CD4-positive, alpha-beta memory T cell (primary cell): ENCODE measurements at places on chromosomes 5 and 9. TPM values are rescaled to one million over a fixed set of nuclear protein-coding genes. Genes with fewer than 3 reads are reported as not detected.

GRCh38 chr5:14739981-14740380, 75.5 kb downstream of the OTULIN start:
- no peak for DNase-seq

- no peak for DNase-seq
These were observed 117.9 kb downstream of the HCN1 start for GRCh38 chr5:45578270-45578669.

Gene BTNL3
- not detected for polyA plus RNA-seq

Gene FAM169A
- polyA plus RNA-seq, result 8.9 TPM

GRCh38 chr5:152379331-152379730, 25.7 kb downstream of the NMUR2 start:
- no peak for DNase-seq

Gene IFNA21
- not detected for polyA plus RNA-seq

Gene DEPDC1B
- 0.14 TPM for polyA plus RNA-seq

Gene ANGPTL2
- not detected for polyA plus RNA-seq

DNA sequence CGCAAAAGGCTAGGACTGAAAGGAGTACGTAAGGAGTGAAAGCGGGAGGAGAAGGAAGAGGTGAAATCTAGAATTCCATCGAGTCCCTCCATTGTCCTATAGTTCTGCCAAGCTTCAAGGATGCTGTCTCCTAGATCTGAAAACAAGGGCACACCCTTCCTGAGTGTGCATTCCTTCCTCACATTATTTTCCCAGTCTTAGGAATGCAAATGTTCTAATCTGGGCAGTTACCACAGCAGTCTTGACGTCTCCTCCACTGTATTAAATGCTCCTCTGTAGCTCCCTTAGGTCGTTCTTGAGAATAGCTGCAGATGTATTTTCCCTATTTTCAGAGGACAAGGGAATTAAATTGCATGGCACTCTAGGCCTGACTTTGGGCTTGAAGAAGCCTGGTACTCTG, 127.6 kb downstream of the SLIT3 start:
- no peak for DNase-seq

GRCh38 chr5:67181648-67182221, 14.9 kb downstream of the CD180 start:
- no peak for DNase-seq

Gene ARL14EPL
- not detected for polyA plus RNA-seq

DNA sequence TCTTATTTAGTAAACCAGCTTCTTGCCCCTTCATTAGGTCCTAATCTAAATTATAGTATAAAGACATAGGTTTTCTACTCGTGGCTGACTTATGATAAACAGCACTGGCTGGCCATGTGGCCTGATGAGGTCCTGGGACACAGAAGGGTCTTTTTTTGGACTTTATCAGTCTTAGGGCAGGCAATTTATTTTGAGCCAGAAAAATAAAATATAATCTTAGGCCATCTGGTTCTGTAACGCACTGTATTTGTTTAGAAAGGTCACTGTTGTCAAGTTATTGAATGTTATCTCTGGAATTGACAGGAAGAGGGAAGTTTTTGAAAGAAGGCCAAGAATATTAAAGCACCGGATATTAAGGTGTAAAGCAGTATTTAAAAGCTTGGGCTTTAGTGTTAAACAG, 53.9 kb downstream of the RFX3 start:
- DNase-seq, result no peak

DNA sequence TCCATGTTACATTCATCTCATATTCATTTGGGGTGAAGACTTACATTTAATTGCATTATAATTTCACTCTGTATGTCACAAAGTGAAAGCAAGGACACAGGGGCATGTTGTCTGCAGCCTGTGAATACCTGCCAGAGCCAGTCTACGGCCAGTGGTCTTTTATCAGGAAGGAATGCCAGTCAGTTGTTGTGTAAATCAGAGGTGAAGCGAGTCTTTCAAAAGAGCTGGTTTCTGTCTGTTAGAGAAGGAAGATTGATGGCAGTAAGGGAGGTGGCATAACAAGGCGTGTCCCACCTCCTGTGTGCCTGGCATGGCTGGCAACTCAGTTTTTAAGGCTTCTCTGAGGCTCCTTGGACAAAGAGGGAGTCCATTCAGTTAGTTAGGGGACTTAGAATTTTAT, 18.1 kb upstream of the SYK start:
- no peak for DNase-seq

Gene C9orf50
- polyA plus RNA-seq, result not detected

GRCh38 chr9:133895335-133895734, 96.8 kb downstream of the VAV2 start:
- DNase-seq, result no peak

Gene SPATA31C1
- not detected for polyA plus RNA-seq

DNA sequence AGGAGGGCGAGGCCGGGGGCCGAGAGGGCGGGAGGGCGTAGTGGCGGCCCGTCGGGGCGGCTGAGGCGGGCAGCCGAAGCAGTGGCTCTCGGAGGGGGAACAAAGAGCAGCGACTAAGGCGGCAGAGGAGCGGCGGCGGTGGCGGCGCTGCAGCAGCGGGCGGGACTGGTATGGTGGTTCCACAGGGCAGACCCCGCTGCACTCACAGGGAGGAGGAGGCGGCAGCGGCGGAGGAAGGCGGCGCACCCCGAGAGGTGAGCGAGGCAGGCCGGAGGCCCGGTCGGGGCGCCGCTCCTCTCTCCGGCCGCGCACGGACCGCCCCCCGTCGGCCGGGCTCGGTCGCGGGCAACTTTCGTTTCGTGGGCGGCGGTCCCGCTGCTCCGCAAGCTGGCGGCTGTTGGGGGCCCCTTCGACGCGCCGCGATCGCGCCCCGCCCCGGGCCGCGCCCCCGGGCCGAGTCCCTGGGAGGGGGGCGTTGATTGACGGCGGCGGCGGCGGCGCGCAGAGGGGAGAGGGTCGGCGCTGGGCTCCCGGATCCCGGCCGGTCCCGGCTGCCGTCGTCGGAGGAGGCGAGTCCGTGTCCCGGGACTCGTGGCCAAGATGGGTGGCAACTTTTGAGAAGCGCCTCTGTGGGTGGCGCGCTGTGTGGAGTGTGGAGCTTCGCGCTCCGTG, 467 bp downstream of the CNOT6 start:
- DNase-seq, result no peak

DNA sequence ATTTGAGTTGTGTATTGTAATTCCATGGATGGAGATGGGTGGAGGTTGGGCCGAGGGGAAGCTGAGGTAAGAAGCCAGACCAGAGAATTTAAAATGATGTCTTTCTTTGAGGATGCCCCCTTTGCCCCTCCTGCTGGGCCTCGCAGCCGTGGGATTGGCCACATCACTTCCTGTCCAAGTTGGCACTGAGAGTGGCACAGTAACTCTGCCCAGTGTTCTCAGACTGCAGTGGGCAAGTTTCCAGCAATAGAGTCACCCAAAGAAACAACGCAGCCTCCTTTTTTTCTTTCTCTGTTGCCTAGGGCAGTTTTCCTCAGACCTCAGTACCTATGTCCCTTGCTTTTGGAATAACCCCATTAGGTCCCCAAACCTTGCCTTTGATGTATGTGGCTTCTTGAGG, 306.6 kb upstream of the DMRT1 start:
- no peak for DNase-seq

DNA sequence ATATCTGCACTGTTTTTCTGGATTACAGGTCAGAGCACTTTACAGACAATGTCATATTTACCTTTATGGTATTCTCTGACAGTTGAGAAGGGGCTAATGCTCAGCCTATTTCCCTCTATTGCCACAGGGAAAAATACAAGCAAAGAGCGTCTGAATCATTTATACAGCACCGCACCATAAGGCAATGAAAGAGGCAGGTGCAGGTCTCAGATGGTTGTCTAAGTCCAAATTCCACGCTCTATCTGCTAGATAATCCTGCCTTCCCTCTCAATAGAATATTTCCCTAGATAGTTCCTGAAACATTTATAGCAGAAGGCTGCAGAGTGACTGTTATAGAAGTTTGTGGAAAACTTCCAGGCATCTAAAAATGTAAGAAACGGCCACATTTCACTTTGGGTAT, 446.1 kb upstream of the CDH6 start:
- no peak for DNase-seq

- DNase-seq, result no peak
These were observed 57.0 kb downstream of the NREP start for GRCh38 chr5:111699976-111700375.

- DNase-seq, result no peak
These were observed 14.7 kb upstream of the CCIN start for GRCh38 chr9:36154331-36154952.

Gene PCDHGA2
- not detected for polyA plus RNA-seq

GRCh38 chr5:127943061-127943371, 140.6 kb upstream of the SLC12A2 start:
- no peak for DNase-seq

GRCh38 chr5:175609526-175609925, 48.3 kb upstream of the HRH2 start:
- no peak for DNase-seq

GRCh38 chr9:87307848-87308247, 189.8 kb upstream of the DAPK1 start:
- DNase-seq, result no peak

DNA sequence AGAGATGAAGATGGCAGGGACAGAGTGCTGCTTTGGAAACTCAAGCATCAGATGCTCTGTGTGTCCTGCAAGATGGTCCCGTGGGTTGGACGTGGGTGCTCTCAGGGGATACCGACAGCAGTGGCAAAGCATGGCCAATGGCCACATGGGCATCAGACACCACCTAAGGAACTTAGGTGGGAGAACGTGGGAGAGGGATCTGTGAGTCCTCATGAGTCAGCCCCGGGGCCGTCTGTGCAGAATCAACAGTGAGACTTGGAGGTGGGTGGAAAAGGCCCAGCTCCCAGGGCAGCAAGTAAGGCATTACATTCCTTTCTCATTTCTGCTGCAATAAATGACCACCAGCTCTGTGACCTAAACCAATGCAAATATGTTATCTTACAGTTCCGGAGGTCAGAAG, 77.0 kb downstream of the RAD23B start:
- no peak for DNase-seq

GRCh38 chr5:78405829-78406750, 45.7 kb downstream of the SCAMP1 start:
- DNase-seq, result no peak

Gene TMOD1
- polyA plus RNA-seq, result 3.3 TPM

DNA sequence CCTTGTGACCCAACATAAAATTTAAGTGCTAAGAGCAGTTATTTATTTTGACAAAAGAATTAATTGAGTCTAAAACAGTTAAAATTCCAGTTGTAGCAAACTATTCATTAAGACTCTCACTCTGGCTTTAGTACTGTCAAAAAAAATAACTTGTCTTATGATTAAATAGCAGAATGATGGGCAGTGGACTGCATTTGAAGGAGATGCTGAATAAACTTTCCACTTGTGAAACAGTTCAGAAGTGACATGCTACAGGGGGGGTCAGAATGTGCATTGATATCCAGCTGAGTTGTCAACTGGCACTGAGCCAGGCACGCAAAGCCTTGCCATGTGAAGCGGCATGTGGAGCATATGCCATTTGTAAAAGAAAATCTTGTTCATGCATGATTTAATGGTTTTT, 76.0 kb downstream of the FCHO2 start:
- no peak for DNase-seq

DNA sequence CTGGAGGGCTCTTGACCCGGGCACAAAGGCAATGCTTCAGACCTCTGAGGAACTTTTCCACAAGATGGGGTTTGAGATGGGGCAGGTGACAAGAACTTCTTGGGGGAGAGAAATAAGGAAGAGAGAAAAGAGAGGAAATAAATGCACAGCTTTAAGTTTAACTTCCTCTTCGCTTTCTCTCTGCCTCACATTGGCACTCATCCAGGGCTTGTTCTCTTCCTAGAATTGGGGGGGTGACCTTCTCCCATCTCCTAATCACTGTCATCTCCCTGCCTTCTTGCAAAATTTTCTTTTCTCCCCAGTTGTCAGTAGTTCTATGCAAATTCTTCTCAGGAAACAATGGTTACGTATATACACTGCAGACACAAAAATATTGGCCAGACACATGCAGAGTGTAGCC, 19.1 kb upstream of the ADCY2 start:
- no peak for DNase-seq

GRCh38 chr5:38187532-38187931, 70.8 kb upstream of the EGFLAM start:
- no peak for DNase-seq

- DNase-seq, result peak; percentile 70
These were observed 602 bp downstream of the CCNI2 start for GRCh38 chr5:132747616-132748440.

Gene CDX1
- not detected for polyA plus RNA-seq

DNA sequence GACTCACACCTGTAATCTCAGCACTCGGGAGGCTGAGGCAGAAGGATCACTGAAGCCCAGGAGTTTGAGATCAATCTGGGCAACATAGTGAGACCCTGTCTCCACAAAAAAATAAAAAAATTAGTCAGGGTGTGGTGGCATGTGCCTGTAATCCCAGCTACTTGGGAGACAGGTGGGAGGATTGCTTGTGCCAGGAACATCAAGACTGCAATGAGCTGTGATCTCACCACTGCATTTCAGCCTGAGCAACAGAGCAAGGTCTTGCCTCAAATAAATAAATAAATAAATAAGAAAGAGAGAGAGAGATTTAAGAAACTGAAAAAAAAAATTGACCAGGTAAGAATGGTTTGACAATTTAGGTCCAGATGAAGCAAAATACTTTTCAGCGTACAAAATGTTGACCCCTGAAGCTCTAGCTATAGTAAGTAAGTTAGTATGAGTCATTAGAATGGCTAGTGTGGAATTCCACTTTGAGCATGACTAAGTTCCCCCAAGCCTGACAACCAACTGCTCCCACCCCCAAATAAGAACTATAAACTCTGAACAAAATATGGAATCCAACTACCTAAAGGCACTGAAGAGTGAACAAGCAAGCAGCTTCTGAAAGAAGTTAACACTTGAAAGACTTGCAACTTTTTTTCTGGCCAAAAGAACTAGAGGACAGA, 217.8 kb upstream of the TLE4 start:
- no peak for DNase-seq

- DNase-seq, result no peak
These were observed 222.9 kb upstream of the RIOK2 start for GRCh38 chr5:97405941-97406340.

- no peak for DNase-seq
These were observed 57.0 kb upstream of the FSD1L start for GRCh38 chr9:105390871-105391270.

DNA sequence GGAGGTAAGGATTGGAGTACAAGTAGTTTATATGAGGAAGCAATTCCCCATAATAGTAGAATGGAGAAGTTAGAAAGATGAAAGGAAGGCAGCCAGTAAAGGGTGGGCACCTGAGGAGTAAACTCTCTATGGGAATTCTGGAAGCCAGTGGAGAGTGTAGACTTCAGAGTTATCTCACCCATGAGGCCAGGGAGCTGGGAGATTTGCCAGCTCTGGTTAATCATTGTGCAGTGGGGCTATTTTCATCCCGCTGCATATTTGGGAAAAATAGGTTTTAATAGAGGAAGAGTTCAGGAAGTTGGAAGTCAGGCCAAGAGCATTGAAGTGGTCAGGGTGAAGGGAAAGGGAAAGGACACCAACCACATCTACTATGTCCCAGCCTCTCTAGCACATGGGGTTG, 242.3 kb upstream of the BRINP1 start:
- no peak for DNase-seq

- DNase-seq, result no peak
These were observed 606.7 kb downstream of the PSAT1 start for GRCh38 chr9:78903581-78903980.

GRCh38 chr9:99050292-99050911, 54.5 kb upstream of the TGFBR1 start:
- no peak for DNase-seq
